ENCODE measurements at places on chromosomes 6 and 20.
A peak's percentile ranks its signal among the peaks of the same experiment; 100 is the strongest.

GRCh38 chr6:31070711-31071197 lies 41.6 kb downstream of the C6orf15 start:
- no peak for DNase-seq

- DNase-seq, result no peak
Measured at GRCh38 chr20:63183422-63184146, 32.3 kb downstream of the YTHDF1 start.

DNA sequence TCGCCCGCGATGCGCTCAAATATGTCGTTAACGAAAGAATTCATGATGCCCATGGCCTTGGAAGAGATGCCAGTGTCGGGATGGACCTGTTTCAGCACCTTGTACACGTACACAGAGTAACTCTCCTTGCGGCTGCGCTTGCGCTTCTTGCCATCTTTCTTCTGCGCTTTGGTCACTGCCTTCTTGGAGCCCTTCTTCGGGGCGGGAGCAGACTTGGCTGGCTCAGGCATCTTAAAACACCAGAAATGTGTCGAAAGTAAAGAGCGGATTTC lies 36.4 kb downstream of the HFE start:
- peak; percentile 35 for DNase-seq

DNA sequence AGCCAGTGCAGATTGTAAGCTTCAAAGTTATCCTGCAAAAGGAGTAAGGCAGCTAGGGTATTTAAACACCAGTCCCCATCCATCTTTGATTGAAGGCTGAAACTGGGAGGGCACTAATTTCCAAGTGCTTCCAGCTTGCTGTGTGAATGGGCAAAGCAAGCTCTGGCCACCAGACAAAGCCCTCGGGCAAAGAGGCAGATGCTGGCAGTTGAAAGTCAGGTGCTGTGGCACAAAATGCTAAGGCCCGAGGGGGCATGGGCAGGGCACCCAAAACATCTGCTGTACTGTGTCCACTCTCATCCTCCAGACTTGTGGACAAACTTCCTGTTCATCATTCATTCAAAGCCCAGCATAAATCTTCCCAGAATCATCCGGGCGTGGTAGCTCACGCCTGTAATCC lies 62.9 kb downstream of the TRMT6 start:
- DNase-seq, result no peak

DNA sequence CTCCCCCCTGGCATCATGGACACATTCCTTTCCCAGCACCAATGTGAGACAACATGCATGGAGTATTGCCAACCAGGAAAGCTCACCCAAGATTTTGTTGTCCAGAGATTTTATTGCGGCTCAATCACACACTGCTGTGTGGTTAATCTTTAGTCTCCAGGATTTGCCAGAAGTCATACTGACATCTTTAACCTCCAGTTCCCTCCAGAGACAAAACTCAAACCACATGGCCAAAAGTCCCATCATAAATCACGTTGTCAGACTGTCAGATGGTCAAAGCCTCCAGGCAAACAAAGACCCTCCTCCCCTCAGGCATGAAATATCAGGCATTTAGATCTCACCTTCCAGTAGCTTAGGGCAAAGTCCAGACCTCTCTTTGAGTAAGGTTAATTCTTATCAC lies 97.3 kb upstream of the OPRM1 start:
- no peak for DNase-seq

GRCh38 chr6:139349464-139350020 lies 24.9 kb downstream of the CITED2 start:
- no peak for DNase-seq

- no peak for DNase-seq
Measured at GRCh38 chr6:70956451-70957283, at the start of gene B3GAT2. TSS of gene B3GAT2 (minus strand) at chr6:70957060. CDS start at chr6:70956429, 631 bp downstream.

DNA sequence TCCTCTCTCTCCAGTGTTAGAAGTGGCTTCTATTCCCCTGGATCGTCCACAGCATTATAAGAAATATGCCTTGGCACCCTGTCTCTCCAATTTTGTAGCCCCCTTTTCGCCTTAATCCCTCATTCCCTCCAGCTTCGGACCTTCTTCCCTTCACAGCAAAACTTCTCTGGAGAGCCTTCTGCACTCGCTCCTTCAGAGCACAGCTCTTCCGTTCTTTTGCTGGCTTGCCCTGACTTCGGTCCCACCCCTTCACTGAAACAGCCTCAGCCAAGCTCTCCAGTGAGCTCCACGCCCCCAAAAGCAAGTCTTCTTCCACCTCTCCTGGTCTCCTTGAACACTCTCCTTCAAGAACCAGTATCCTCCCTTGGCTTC lies 134.7 kb upstream of the RNF24 start:
- no peak for DNase-seq

- no peak for DNase-seq
Measured at GRCh38 chr20:51566594-51566993, 24.1 kb upstream of the NFATC2 start.

GRCh38 chr20:33322456-33322855 lies 39.4 kb downstream of the BPIFB1 start:
- DNase-seq, result no peak

DNA sequence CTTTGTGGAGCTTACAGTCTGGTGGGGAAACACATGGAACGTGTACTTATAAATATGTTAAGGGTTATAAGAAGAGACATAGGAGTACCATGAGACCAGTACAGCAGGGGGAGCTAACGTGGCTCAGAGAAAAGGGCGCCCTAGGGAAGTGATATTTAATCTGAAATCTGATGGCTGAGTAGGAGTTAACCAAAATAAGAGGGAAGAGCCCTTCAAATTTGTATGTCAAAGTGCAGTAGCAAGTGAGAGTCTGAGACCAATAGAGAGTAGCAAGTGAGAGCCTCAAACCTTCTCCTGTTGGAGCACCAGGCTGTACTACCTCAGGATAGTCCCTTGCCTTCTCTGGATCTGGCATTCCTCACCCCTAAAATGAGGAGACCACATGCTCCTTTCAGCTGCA lies 6.1 kb upstream of the PKIG start:
- DNase-seq, result no peak

DNA sequence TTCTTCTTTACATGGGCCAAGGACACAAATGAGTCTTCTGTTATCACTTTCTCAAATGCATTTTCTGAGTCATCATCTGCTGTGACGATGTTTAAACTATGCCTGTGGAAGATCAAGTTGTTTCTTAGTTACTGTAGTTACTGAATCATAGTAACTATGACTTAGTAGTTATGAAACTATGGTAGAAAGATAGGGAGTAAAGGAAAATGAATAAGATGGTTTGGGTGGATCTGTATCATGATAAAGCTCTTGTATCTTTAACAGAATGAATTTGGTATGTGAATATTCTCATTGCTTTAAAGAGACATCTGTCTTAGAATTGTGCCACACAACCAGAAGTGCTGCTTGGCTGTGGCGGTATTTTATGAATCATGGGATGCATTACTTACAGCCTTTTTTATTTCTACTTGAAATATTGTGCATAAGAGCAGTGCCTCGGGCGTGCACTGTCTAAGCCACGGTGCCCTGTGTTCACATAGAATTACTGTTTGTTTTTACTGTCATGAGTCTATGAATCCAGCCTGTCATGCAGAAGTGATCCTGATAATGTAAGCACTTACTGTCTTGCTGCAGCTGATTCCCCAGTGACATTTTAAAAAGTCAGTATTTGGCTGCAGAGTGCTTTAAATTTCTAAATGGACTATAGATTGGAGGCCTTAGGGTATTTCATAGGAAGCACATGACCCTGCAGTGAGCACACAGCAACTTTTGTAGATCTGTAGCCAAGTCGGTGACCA lies 215.2 kb downstream of the TMEM242 start:
- no peak for DNase-seq

DNA sequence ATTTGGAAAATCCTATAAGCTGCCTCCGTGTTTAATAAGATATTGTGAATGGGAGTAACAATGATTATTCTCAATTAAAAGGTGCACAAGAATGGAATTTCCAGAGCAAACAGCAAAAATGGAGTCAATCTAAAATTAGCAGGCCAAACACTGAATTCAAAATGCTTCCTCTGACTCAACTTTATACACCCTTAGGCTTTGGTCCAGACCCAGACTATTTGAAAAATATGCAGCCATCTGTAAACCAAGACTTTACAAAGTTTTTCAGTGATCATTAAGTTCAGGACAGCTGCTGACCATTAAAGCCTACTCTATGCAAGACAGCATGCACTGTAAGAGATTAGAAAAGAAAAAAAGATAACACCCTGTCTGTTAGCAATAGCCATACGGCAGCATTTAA lies 39.4 kb upstream of the CCN6 start:
- DNase-seq, result no peak

DNA sequence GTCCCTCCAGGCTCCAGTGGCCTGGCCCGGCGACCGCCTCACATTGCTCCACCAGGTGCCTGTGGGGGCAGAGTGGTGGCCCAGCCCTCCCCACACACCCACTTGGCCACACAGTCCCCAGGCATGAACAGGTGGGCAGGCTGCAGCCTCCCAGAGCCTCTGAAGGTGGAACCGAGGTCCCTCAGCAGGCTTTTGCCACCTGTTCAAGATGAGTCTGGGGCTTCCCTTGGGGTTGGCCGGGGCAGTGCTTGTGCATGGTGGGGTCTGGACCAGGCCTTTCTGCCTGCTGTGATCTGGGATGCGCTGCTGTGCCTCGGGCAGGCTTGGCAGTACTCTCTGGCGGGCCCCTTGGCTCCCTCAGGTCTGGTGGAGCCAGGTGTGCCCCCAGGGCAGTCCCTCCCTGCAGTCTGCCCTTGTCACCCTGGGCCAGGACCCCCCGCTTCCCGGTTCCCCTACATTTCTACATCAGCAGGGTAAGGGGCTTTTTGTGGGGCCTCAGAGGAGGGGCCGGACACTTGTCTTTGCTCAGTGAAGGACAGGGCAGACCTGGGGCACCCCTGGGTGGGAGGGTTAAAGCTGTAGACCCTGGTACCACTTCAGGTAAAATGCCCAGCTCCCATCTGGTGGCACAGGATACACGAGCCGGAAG lies 2.7 kb upstream of the COL9A3 start:
- no peak for DNase-seq

- DNase-seq, result no peak
Measured at GRCh38 chr20:19928328-19929011, 88.7 kb upstream of the NAA20 start.

DNA sequence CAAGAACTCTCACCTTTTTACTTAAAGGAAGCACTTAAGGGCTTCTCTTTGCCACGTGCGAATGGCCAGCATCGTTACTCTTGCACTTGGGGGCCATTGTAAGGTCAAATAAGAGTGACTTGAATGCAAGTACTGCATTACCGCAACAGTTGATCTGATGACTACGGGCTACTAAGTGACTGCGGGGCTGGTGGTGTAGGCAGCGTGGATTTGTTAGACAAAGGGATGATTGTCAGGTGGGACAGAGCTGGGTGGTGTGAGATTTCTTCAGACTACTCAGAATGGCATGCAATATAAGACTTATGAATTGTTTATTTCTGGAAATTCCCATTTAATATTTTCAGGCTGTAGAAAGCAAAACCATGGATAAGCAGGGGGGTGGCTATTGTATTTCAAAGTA lies 199.7 kb upstream of the UST start:
- no peak for DNase-seq

DNA sequence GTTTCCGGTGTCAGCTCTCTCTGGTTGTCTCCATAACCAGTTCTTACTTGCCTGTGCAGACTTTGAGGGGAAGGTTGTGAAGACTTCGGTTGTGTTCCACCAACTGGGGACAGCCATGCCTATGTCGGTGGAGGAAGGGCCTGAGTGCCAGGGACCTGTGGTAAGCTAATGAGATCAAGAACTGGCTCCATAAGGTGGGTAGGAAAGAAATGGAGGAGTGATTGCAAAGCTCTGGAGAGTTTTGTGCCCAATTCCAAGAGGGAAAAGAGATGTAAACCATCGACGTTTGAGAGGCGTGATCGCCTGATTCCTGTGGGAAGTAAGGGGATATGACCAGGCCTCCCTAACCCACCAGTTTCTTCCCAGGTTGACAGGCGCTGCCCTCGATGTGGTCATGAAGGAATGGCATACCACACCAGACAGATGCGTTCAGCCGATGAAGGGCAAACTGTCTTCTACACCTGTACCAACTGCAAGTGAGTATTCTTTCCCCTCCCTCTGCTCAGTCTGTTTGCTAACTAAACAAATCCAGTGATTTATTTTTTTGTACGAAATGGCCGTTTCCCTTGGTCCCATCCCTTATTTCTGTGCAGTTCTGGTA lies 893 bp downstream of the POLR1H start:
- no peak for DNase-seq

DNA sequence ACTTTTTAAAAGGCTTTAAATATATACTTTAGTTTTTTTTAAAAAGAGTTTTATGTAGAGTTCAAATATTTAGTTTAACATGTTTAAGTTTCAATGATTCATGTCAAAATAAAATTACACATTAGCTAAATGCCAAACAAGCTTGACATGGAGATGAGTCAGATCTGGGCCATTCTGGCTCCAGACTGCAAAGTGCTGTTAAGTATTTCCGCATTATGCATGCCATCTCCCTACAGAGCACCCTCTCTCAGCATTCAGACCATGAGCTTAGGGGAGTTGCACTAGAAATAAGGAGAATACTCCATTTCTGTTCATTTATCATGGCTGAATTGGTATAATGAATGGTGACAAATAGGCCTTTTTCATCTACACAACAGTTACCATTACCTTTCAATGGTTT lies 21.5 kb upstream of the HS3ST5 start:
- DNase-seq, result no peak

GRCh38 chr20:54355631-54356280 lies 119.6 kb upstream of the DOK5 start:
- no peak for DNase-seq

DNA sequence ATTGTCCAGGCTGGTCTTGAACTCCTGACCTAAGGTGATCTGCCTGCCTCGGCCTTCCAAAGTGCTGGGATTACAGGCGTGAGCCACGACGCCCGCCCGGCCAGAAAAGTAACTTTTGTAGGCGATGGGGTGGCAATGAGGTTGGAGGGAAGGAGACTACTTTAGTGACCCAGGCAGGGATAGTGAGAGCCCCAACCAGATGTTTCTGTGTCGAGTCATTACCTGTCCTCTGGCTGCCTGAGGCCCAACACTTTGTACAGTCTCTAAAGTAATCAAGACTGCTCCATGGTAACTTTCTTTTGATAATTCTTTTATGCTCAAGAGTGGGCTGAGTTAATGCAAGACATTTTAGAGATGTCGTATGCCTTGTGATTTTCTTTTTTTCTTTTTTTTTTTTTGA lies 6.8 kb downstream of the SASH1 start:
- DNase-seq, result no peak

GRCh38 chr6:89501222-89501621 lies 68.3 kb downstream of the ANKRD6 start:
- DNase-seq, result no peak

- DNase-seq, result no peak
Measured at GRCh38 chr6:21905531-21905930, 312.0 kb downstream of the SOX4 start.

DNA sequence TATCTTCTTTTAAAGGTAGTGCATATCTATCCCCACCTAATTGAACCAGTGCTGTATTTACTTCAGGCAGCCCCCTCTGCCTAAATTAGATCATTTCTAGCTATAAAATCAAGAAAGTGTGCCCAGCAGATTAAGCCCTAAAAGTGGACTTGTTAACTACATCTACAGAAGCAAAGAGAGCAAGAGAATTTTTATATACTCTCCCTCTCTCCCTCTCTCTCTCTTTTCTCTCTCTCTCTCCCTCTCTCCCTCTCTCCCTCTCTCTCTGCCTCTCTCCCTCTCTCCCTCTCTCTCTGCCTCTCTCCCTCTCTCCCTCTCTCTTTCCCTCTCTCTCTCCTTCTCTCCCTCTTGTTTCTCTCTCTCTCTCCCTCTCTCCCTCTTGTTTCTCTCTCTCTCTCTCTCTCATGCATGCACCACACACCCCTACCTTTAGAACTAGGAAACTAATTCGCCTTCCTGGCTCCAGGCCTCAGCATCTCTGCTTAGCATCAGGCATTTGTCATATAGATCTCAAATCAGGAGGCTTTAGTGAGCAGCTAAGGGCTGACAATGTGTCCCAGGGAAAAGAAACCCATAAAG lies 71.4 kb downstream of the FOXA2 start:
- DNase-seq, result no peak

All from activated naive CD8-positive, alpha-beta T cell treated with anti-CD3 and anti-CD28 coated beads, Interleukin-2, amount 50 U/mL, for 16 hours (primary cell).